Ascending aorta (tissue), 2 donors: ENCODE measurements at places on chromosomes 7 and 10. TPM values are rescaled to one million over a fixed set of nuclear protein-coding genes. Genes with fewer than 3 reads are reported as not detected.

CUL1 gene
- 16.3 TPM for total RNA-seq

- DNase-seq = no peak
Measured at GRCh38 chr7:139011373-139011772, 24.5 kb downstream of the ZC3HAV1L start.

DNA sequence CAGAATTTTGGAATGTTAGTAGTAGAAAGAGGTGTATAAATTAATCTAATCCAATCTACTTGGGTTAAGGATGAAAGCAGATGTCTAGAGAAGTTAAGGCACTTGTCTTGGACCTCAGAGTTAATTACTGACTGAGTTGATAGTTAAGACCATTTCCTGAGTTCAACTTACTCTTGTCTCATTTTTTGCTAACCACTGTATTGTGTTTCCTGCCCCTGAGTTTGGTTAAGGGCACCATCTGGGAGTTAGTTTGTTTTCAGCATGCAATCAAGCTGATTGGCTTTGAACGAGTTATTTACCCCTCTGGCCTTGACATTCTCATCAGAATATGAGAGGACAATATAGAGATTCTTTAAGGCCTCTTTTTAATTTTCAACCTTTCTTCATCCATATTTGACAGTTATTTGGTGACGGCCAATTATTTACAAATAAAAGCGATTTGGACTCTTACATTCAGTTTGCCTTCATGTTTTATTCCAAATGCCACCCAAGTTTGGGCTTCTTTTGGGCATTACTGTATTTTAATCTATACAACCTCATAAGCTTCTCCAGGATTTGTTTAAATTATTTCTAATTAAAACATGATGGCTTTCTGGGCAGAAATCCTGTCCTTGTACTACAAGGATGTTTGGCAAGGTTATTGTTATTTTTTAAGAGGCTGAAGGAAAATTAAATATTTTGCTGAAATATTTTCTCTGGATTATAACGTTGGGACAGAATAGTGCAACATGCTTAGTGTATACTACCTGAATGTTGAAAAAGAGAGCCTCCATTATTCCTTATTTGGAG is 225.0 kb downstream of the CACNB2 start:
- no peak for DNase-seq

DNA sequence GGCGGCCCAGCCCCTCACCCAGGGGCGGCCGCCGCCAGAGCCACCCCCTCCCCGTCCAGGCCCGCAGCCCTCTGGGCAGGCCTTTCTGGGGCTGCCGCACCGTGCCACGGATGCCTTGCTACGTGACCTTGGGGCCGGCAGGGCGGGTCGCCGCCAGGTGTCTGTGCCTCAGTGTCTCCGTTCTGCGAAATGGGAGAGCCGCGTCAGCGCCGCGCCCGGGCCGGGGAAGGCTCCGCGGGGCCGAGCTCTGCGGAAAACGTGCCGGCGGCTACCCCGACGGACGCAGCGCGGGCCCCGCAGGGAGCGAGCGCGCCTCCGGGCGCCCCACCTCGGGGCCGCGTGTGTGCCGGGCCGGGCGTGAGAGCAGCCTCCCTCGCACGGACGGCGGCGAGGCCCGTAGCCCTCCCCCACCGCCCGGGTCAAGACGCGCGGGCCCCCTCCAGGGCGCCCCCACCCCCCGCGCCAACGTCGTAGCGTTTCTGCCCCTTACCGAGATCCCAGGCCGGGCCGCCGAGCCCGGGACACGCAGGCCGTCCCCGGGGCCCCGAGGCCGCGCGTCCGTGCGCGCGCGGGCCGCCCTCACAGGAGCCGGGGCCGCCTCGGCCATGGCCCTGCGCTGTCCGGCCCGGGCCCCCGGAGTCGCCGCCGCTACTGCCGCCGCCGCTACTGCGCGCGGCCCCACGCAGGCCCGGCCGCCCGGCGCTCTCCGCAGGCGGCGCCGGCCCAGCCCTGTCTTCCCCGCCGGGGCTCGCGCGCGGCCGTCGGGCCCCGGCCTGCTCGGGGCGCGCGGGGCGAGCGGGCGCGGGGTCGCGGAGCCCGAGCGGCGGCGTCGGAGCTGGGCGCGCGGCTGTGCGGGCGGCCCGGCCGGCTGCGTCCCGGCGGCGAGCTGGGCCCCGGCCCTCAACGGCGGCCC is 1.1 kb downstream of the ZNF777 start:
- DNase-seq = no peak

GPR85 gene
- total RNA-seq = not detected

DNA sequence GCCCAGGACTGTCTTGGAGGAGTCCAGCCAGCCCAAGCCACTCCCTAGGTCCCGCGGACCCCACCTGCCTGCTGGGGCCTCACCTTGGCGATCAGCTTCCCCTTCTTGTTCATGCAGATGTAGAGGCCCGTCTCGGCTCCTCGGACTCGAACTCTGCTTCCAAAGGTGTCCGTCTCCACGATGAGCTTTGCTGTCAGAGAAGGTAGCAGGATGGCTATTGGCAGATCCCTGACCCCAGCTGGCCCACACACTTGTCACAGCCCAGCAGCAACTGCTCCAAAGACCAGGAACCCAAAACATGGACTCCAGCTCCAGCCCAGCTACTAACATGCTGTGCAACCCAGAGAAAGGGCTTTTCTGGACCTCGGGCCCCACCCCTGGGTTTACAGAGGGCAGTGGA is 4.5 kb downstream of the FGF8 start:
- no peak for DNase-seq

DNA sequence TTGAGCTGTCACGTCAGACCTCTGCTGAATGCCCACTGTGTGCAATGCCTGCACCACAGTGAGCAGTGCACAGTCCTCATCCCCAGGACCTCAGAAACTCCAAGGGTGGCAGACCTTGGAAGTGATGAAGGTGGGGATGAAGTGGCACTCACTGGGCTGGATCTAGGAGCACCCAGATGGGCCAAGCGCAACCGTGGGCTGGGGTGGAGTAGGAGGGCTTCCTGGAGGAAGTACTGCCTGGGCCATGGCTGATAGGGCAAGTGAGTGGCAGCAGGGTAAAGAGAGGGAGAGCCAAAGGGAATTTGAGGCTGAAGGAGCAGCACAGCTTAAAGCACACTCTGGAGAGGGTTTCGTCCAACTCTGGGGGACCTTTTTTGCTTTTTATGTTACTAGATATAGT is 52.3 kb downstream of the RBM20 start:
- no peak for DNase-seq

ARHGAP21 gene
- 27.5 TPM for total RNA-seq

- no peak for DNase-seq
Measured at GRCh38 chr10:114520453-114520852, 116.2 kb upstream of the AFAP1L2 start.

PDAP1 gene
- total RNA-seq = 104 TPM

DNA sequence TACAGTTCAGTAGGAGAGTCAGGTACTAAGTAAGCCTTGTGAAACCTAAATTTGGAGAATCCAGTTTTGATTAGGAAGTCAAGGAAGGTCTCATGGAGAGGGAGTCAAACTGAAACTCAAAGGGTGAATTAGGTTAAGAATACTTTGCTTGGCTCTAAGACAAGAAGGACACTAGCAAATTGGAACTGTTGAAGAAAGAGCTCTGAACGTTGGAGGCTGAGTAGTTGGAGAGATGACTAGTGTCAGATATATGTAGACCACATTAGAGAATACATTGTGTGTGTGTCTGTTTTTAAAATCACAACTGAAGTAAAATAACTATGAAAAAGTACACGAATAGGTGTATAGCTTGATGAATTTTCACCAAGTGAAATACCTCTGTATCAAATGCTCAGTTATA is 6.3 kb downstream of the VPS26A start:
- DNase-seq = no peak

DNA sequence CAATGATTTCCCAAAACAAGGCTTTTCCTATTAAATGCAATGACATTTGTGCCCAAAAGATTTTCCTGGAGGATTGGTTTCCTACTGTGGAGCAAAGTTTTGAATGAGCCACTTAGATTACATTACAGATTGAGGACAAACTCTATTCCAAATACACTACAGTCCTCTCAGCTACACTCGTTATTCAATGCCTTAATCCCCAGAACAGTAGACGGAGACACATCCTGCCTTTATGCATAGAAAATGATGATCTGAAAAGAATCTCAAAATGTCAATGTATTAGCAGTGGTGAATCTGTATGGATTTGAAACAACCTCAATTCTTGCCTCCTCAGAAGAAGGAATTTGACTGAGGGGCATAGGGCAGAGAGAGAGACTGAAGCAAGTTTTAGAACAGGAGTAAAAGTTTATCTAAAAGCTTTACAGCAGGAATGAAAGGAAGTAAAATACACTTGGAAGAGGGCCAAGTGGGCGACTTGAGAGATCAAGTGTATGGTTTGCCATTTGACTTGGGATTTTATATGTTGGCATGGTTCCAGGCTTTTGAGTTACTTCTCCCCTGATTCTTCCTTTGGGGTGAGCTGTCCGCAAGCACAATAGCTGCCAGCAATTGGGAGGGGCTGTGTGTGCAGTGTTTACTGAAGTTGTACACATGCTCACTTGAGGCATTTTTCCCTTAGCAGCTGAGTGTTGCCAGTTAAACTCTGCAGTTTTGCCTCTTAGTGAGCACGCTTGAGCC is 891.9 kb upstream of the MBL2 start:
- no peak for DNase-seq

GRCh38 chr7:47670729-47671128 is 88.8 kb upstream of the TNS3 start:
- DNase-seq = no peak

SPDYE8 gene
- not detected for total RNA-seq

GRCh38 chr7:117237646-117238045 is 85.2 kb downstream of the WNT2 start:
- no peak for DNase-seq

EVX1 gene
- not detected for total RNA-seq

- no peak for DNase-seq
Measured at GRCh38 chr7:77980087-77980713, 181.6 kb downstream of the PHTF2 start.

DNA sequence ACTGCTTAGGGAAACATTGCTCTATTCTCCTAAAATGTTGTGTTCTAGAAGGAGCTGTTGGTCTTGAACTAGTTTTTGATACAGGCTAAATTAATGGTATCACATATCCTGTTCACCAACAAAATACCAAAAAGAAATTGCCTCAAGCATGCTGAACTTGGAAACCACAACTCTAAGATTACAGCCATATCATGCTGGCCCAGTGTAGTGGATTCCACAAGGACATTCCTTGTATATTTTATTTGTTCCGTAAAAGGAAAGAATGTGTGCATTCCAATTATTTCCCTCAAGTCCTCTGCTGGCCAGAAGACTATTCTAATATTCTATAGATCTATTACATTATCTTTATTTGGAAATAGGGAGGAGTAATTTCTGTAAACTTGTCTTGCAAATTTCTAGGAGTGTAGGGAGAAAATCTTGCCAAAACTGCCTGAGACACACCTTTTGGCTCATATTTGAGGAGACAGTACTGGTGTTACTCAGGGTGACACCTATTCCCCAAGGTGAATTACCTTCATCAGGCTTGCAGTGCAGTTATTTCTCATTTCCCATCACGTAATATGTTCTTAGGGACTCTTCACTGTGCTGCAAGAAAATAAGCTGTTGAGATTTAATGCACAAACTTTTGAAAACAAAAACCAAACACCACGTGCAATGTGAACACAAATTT is 1.9 kb upstream of the NEBL start:
- DNase-seq = no peak

GRCh38 chr7:79093421-79093820 is 360.0 kb downstream of the MAGI2 start:
- DNase-seq = no peak

CDHR3 gene
- 5.7 TPM for total RNA-seq

GRCh38 chr10:68463365-68464093 is 8.2 kb downstream of the DNA2 start:
- no peak for DNase-seq

- DNase-seq = no peak
Measured at GRCh38 chr10:117165538-117166417, 27.7 kb upstream of the VAX1 start.

ZNF273 gene
- total RNA-seq = 1.7 TPM

GLI3 gene
- total RNA-seq = 2.2 TPM

SRGN gene
- total RNA-seq = 155 TPM

DNA sequence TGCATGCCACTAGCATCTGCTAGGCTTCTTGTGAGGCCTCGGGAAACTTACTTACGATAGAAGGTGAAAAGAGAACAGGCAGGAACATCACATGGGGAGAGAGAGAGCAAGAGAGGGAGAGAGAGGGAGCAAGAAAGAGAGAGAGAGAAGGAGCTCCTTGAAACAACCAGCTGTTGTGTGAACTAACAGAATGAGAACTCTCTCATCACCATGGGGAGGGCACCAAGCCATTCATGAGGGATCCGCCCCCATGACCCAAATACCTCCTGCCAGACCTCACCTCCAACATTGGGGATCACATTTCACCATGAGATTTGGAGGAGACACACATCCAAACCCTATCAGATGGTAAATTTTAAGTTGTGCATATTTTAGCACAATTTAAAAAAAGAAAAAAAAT is 1217.2 kb downstream of the TYW1 start:
- DNase-seq = no peak

DNA sequence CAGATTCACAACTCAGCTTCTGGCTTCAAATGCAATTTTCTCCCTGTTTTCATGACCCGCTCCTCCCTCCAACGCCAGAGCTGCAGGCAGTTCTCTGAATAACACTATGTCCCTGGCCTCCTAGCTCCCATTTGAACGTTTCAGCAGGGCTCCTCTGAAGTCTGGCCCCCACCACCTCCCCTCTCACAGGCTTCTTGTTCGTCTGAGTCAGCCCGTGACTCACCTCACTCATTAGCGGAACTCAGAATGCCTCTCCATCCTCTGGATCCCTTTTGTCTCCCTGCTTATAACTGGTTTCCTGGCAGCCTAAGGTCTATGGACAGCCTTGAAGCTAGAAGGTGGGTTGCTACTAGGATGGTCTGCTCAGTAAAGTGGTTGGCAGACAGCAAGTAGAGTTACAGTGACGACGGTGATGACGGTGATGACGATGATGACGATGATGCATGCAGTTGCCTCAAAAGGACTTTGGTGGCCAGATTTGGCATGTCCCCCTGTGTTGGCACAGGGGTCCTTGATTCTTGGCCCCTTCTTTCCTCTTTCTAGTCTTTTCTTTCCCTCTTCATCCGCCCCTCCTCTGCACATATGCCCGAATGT is 83.3 kb upstream of the MKLN1 start:
- DNase-seq = no peak

DNA sequence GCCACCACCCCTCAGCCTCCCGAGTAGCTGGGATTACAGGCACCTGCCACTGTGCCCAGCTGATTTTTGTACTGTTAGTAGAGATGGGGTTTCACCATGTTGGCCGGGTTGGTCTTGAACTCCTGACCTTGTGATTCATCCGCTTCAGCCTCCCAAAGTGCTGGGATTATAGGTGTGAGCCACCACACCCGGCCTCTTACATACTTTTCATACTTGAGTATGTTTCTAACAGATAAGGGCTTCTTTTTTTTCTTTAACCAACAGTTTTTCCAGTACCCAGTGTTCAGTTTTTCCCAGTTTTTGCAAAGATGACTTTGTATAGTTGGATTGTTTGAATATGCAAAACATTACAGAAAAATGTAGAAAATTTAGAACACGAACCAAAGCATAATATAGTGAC is 7.7 kb downstream of the EIF4H start:
- DNase-seq = no peak

MINDY3 gene
- 13.7 TPM for total RNA-seq

GRCh38 chr7:148623586-148624282 is 33.2 kb downstream of the C7orf33 start:
- DNase-seq = no peak

COL17A1 gene
- total RNA-seq = 0.64 TPM
